ENCODE measurements at places on chromosomes 6 and 20. TPM values are rescaled to one million over a fixed set of nuclear protein-coding genes. Genes with fewer than 3 reads are reported as not detected.

Gene CCND3
- 21.0 TPM for total RNA-seq

Gene COL19A1
- not detected for total RNA-seq

Gene PACSIN1
- not detected for total RNA-seq

Gene SLC2A4RG
- 29.5 TPM for total RNA-seq

Gene ZSWIM3
- total RNA-seq: 5.3 TPM

Gene TRIM31
- total RNA-seq: not detected

Gene MRPL18
- 53.9 TPM for total RNA-seq

Gene TPBG
- 47.8 TPM for total RNA-seq

Gene EGFL8
- 0.36 TPM for total RNA-seq

Gene FUT9
- total RNA-seq: not detected

Gene FILIP1
- under 0.01 TPM for total RNA-seq

Gene CSTF1
- total RNA-seq: 26.8 TPM

Gene POM121L2
- not detected for total RNA-seq

Gene MTFR2
- 1.5 TPM for total RNA-seq

Gene TGM3
- total RNA-seq: not detected

Gene IRF4
- under 0.01 TPM for total RNA-seq
